ENCODE measurements at places on chromosomes 6 and 20.
A peak's percentile ranks its signal among the peaks of the same experiment; 100 is the strongest.

DNA sequence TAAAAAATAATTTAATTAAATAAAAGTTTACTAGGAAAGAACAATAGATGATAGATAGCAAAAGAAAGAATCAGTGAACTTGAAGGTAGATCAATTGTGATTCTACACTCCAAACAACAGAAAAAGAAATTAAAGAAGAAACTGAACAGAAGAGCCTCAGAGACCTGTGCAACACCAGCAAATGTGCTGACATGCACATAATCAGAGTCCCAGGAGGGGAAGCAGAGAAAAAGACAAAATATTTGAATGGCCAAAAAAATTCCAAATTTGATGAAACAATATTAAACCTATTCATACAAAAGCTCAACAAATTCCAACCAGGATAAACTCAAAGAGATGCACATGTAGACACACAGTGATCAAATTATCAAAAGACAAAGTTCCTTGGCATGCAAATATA lies 267.5 kb upstream of the OPRM1 start:
- no peak for DNase-seq

DNA sequence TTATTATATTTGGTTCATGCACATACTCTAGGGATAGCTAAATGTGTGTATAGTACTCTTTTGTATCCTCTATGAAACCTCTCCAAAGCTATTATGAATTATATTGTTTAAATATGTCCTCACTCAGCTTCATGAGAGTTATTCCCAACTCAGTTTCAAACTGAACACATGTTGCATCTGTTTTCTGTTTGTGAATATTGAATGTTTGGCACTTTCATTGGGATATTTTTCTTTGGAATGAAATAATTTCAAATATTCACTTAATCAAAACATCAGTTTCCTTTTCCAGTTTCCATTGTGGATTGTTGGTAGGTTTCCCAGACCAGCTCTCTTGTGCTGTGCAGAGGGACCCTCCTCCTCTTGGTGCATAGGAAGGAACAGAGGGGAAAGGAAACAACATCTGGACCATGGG lies 46.6 kb downstream of the HDAC2 start:
- no peak for DNase-seq

DNA sequence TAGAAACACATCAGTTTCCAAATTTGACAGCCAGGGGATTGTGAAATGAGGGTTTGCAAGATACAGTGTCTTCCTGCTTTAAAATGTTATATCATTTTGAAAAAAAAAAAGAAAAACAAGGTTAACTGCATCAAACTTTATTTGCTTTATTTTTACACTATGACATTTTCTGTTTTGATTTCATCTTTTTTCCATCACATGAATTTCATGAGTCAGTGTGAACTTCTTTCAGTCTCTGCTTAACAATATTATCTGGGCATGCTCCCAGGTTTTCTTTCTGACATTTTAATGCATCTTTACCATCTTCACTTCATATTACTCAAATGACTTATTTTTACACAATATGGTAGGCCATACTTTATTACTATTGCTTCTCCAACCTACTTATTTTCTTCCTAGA lies 1.9 kb downstream of the NCOA7 start:
- DNase-seq: no peak

DNA sequence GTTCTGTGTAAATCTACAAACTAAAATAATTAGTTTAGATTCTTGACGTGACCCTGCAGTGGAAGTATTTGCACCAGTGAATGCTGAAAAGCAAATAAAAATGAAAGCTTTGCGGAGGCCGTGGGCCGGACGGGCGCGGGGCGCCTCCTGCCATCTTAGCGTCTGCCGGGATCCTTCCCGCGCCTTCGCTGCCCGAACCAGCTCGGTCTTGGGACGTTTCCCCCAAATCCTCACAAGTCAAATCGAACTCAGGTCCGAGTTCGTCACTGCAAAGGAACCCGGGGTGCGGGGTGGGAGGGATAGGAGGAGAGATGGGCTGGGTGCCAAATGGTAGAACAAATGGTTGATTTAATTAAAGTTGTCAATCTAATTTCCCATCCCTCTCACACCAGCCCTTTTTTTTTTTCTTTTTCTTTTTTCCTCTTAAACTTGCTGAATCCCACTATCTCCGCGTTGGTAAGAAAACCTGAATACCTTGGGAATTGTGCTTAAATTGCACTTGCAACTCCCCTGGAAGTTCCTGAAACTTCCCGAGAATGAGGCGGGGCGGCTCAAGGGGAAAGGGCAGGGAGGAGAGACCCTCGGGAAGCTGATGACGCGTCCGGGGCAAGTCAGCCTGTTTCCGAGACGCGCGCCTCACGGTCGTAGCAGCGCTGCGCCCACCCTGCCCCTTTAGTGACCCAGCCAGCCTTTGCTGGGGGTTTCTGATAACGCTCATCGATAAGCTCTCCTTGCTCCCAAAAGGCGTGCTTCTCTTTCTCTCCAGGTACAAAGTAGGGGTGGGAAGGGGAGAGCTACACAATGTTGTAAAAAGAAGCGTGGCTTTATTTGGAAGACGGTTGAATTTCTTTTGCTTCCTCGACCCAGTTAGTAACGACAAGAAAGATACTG lies 1.8 kb downstream of the GJA1 start:
- DNase-seq: peak; percentile 47

DNA sequence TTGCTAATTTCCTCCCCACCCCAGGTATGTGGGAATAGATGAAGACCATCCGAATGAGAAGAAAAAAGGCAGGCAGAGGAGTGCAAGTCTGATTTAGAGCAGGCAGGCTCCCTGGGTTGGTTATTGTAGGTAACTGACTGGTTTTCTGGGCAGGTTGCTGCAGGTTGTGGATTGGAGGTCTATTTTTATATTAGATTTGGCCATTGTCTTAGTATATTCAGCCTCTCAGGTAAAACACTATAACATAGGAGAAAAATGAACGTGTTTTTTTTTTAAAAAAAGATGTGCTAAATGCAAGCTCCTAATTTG lies 492 bp upstream of the TBC1D7 start:
- DNase-seq: no peak

- no peak for DNase-seq
These were observed 5.5 kb upstream of the OOEP start for GRCh38 chr6:73375216-73375615.

DNA sequence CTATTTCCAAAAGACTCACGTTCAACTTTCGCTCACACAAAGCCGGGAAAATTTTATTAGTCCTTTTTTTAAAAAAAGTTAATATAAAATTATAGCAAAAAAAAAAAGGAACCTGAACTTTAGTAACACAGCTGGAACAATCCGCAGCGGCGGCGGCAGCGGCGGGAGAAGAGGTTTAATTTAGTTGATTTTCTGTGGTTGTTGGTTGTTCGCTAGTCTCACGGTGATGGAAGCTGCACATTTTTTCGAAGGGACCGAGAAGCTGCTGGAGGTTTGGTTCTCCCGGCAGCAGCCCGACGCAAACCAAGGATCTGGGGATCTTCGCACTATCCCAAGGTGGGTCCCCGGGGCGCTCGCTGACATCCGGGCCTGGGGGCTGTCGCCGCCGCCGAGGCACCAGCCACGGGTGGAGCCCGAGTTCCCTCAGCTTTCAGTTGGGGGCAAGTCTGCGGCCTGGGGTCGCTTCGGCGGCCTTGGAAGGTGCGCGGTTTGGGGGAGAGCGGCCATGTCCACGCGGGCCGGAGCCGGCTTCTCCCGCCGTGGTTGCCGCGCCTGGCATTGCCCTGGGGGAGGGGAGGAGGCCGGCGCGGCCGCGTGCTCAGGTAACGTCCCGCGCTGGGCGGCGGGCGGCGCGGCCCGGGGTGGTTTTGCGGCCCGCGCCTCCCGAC lies 429 bp downstream of the AMD1 start:
- DNase-seq: peak; percentile 74

DNA sequence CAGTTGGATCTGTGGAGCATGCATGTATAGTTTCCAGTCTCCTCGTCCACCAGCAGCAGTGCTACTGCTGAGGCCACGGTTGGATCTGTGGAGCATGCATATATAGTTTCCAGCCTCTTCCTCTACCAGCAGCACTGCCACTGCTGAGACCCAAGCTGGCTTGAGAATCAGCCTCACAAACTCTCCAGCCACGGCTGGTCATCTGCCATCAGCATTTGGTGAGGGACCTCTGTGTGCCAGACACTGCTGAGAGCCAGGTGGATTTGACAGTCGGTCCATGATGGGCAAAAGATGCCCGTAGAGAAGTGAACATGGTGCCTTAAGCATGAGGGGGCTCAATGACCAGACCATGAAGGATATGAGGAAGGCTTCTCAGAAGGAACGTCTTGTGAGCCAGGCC lies 46.4 kb downstream of the SLC9A8 start:
- no peak for DNase-seq

DNA sequence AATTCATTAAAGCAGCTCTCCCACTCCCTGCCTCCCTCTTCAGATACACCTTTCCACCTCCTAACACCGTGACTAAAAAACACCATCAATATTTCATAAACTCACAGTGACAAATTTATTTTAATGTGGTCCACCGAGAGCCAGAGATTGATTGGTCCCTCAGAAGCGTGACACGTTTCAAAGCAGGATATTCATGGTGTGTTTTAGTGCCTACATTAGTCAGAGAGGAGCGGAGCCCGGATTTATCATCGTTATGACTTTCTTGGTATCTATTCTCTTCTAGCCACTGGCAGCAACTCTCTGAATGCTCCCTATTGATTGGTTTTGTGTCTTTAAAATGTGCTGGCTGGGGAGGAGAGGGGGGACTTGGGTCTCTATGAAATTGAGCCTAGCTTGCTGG lies 265.3 kb downstream of the DHX35 start:
- DNase-seq: no peak

DNA sequence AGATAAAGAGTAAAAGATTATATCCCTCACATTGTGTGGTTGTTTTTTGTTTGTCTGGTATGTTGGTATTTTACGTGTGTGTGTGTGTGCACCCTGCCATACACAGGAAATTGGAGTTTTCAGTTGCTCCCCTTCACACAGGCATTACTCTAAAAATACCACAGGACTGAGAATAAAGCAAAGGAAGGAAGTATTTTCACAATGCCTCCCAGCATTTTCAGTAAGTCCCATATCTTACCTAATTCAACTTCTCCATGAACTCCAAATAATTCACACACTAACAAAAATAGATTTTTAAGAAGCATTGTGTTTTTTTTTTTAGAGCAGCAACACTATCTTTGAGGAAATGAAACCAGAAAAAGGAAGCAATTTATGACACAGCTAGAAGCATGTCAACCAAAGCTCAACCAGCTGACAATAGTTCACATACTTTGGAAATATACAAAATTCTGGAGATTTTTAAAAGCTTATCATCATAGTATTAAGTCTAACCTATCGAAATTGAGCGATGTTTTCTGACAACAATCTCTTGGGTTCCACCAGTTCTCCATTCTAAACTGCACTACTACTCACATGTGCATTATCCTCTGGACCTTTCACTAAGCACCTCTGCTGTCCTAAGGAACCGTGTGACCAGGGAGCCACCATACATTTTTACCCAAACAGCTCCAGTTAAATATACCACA lies 2.1 kb downstream of the UBE2J1 start:
- DNase-seq: no peak

DNA sequence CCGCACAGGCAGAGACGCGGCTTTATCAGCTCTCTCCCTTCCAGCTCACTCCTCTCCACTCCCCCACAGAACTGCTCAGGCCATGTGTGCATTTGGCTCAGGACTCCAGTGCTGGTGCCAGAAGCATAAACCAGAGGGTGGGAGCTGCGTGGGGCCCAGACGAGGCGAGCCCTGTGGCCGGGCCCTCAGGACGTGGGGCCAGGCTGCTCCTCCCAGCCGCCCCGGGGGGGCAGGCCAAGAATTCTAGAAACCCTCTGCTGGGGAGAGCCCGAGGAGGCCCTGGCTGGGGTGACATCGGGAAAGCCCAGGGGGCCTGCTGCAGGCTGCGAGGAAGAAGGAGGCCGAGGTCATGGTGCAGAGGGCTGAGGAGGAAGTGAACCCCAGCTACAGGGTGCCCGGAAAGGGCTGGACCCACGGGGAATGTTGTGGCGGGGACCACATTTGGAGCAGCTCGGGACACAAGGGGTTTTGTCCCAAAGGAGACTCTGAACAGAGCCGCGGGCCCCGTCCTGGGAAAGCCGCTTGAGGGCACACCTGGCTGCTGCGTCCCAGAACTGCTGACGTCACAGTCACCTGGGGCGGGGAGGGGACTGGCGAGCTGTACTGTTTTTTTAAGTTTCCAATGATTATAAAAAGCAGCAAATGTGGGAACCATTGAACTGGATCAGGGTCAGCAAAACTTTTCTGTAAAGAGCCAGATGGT lies 107.1 kb downstream of the BANF2 start:
- DNase-seq: no peak

DNA sequence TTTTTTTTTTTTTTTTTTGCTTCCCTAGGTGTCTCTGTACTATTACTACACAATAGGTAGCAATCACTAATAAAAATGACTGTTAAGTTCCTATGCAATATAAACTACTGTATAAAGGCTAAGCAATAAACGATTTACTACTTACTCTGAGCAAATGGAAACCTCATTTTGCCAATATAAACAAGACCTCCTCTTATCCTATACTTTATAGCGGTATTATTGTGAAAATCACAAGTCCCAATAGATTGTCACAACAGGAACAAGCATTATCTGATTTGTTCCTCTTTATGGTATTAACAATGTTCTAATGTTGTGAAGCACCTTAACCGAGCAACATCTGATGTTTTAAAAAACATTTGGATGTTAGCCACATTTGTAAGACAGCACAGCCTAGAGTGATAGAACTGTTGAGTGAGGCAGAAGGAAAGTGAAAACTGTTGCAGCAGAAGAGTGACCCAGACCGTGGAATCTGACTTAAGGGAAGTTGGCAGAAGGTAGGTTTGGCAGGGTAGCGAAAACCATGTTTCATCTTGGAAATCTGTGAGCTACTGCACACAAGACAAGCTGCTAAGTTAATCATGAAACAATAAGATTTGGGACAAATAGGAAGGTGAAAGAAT lies 94.2 kb downstream of the MYLK4 start:
- DNase-seq: no peak

GRCh38 chr6:57313711-57314471 lies 3.5 kb upstream of the PRIM2 start:
- DNase-seq: no peak

- DNase-seq: no peak
These were observed 57.2 kb downstream of the DOK5 start for GRCh38 chr20:54532573-54532972.

- DNase-seq: no peak
These were observed 186.3 kb downstream of the AKAP7 start for GRCh38 chr6:131321589-131321988.

GRCh38 chr6:39327507-39327906 lies 5.0 kb upstream of the KCNK16 start:
- DNase-seq: no peak

- DNase-seq: no peak
These were observed 50.0 kb downstream of the CDKAL1 start for GRCh38 chr6:20584100-20584731.

DNA sequence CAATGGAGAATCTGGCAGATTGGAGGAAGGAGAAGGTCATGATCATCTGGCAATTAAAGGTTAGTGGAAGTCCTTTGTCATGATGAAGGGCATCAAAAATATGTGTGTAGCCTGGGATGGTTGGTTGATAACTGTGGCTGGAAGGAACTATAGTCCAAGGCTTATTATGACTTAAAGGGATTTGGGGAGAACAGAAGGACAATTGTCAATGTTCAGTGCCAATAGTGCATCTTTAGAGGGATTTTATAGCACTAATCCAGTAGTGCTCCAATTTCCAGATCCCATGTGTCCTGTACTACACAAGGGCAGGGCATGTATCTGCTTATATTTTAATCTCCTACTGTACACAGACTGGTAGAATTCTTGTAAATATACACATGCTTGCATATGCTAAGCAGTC lies 5.0 kb upstream of the ZBTB24 start:
- no peak for DNase-seq

- no peak for DNase-seq
These were observed 68.9 kb downstream of the EDN1 start for GRCh38 chr6:12359036-12359435.
